ENCODE measurements at places on chromosomes 5 and 9. TPM values are rescaled to one million over a fixed set of nuclear protein-coding genes. Genes with fewer than 3 reads are reported as not detected.

MTAP gene
- total RNA-seq = 23.5 TPM

SPINK5 gene
- total RNA-seq = 373 TPM

IL3 gene
- total RNA-seq = not detected

ACSL6 gene
- 0.23 TPM for total RNA-seq

SMAD5 gene
- 119 TPM for total RNA-seq

FLT4 gene
- total RNA-seq = 8.9 TPM

FAM151B gene
- total RNA-seq = 0.56 TPM

ETF1 gene
- 75.6 TPM for total RNA-seq

ARHGEF28 gene
- total RNA-seq = 104 TPM

ZBED3 gene
- total RNA-seq = 0.83 TPM

FBP2 gene
- not detected for total RNA-seq

PSD2 gene
- total RNA-seq = 0.08 TPM

CD14 gene
- total RNA-seq = 6.7 TPM

CSF1R gene
- total RNA-seq = 9.9 TPM

ORM1 gene
- not detected for total RNA-seq

HOMER1 gene
- total RNA-seq = 6.8 TPM

SLC1A1 gene
- 1.9 TPM for total RNA-seq

ZNF608 gene
- total RNA-seq = 11.9 TPM

CARTPT gene
- total RNA-seq = not detected

Data from suprapubic skin (tissue), 4 donors.